ENCODE measurements at places on chromosomes 1 and 21. TPM values are rescaled to one million over a fixed set of nuclear protein-coding genes. Genes with fewer than 3 reads are reported as not detected.

IL20 gene
- not detected for total RNA-seq

ELAVL4 gene
- total RNA-seq: 0.66 TPM

ADGRL4 gene
- 14.9 TPM for total RNA-seq

RAB42 gene
- total RNA-seq: 0.28 TPM

RNU1-1 gene
- 2,427 TPM for total RNA-seq

CLSTN1 gene
- 9.1 TPM for total RNA-seq

ERICH3 gene
- total RNA-seq: 0.51 TPM

MINDY1 gene
- 14.4 TPM for total RNA-seq

EDN2 gene
- 0.29 TPM for total RNA-seq

KRTAP19-1 gene
- total RNA-seq: not detected

SMG7 gene
- 23.5 TPM for total RNA-seq

DTL gene
- 0.07 TPM for total RNA-seq

CENPF gene
- 3.3 TPM for total RNA-seq

MANEAL gene
- 4.0 TPM for total RNA-seq

IFI44L gene
- 1.4 TPM for total RNA-seq

LCE6A gene
- not detected for total RNA-seq

NPR1 gene
- 5.0 TPM for total RNA-seq

ITLN2 gene
- total RNA-seq: 0.29 TPM

MORC3 gene
- total RNA-seq: 9.9 TPM

FHAD1 gene
- total RNA-seq: not detected

FGR gene
- 4.2 TPM for total RNA-seq

ANKRD45 gene
- total RNA-seq: not detected

CYP4X1 gene
- 4.1 TPM for total RNA-seq

PRDM16 gene
- 0.06 TPM for total RNA-seq

PPM1J gene
- 0.61 TPM for total RNA-seq

HMGCL gene
- 162 TPM for total RNA-seq

C1orf87 gene
- total RNA-seq: not detected

KDM1A gene
- 15.3 TPM for total RNA-seq

CCDC27 gene
- total RNA-seq: not detected

LMX1A gene
- total RNA-seq: not detected

CFAP410 gene
- 15.1 TPM for total RNA-seq

CYP4A11 gene
- 388 TPM for total RNA-seq

NRIP1 gene
- 16.2 TPM for total RNA-seq

POGZ gene
- 13.5 TPM for total RNA-seq

SLC1A7 gene
- total RNA-seq: 0.56 TPM

DIRAS3 gene
- 6.4 TPM for total RNA-seq

AXDND1 gene
- total RNA-seq: not detected
